ENCODE measurements at places on chromosomes 12 and 14.

DNA sequence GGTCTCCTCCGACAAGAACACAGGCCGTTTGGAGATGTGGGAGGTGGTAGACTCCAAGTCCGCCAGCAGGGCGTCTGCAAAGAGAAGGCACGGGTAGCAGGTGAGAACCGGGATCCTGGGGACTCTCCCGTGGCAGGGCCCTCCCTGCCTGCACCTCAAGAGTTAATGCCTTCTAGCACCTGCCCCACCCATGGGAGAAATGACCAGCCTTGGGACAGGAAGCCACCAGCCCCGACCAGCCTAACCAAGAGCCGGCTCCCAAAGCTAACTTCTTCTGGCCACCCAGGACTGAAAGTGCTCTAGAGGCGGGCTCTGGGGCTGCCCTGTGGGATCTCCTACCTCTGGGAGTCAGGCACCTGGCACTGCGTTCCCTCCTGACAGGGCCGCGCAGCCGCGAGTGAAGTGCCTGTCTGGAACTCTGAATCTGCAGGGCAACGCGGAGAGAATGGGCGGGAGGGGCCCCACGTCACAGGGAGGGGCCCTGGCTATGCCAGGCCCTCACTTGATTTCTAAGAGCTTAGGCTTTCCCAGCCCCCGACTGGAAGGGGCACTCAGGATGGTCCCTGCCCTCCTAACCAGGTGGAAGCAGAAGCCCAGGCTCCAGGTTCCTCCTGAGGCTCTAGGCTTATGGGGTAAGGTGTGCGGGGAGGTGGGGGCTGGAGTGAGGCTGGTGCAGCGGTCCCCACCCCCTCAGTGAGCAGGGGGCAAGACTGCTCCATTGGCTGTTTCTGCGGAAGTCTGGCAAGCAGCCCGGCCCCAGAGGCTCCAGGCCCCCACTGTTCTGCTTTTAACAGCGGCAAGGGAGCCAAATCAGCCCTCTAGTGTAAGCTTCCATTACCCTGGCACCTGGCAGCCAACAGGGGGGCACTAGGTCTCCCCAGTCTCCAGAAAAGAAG is 23.6 kb upstream of the RPLP0 start:
- no peak for DNase-seq

DNA sequence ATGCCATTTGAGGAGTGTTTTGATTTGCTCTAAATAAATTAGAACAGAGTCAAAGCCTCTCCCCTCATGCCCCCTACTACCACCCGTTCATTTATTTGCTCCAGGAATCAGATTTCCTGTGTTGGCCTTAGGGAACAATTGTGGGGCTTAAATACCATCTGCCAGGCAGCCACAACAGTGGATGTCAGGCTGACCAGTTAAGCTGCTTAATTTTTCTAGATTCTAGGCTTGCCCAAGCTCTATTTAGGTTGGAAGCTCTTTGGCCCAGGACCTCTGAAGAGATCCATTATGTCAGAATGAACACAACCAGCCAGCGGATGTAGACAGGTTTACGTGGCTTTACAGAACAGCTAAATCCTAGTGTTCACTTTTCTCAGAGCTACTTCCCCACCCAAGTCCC is 1.0 kb upstream of the TIMELESS start:
- no peak for DNase-seq

- no peak for DNase-seq
These were observed 1.4 kb downstream of the MMAB start for GRCh38 chr12:109571773-109572505.

- DNase-seq = no peak
These were observed 266.0 kb downstream of the ALG10 start for GRCh38 chr12:34287986-34288962.

DNA sequence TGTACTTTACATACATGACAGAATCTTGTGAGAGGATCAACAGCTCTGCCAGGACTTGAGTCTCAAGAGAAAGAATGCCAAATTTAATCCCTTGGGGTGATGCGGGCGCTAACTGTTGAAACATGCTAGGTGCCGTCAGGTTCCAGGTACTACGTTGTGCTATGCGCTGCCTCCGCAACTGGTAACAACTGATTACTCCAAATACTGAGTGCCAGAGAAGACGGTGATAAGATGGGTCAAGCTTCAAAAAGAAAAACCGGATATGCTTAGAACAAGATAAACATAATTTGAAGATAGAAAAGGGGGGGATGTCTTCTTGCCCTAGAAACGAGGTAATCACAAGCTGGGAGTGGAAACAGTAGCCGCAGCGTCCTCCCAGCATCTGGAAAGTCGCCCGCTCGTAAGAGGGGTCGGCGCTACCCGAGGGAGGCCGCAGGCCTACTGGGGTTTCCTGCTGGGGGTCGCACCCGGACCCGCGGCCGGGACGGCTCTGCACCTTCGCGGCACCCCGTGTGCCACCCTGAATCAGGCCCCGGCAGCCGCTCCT is 678 bp downstream of the ZBTB25 start:
- no peak for DNase-seq

DNA sequence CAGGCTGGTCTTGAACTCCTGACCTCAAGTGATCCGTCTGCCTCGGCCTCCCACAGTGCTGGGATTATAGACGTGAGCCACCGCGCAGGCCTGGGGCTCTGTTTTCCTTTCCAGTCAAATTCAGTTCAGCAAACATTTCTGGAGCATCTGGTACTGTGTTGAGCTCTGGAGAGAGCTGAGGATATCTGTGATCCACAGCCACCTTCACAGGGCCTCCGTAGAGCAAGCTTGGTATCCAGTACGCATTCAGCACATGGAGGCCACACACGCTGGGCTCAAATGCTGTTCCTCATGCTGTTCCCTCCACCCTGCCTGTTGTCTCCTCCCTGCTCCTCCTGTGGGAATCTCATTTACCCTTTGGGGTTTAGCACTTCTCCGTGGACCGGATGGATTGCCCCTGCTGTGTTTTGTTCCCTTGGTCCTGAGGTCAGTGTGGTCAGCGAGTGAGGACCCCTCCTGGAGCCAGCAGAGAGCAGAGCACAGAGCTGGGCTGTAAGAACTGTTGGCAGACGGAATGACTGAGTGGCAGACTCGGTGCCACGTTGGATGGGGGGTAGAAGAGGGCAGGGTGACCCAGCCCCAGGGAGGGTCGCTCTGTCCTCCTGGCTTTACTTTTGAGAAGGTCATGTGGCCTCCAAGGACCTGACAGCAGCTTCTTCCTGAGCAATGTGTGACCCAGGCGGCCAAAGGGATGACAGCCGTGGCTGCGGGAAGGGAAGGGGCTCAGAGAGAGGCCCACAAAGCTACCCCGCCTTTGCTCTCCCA is 891 bp downstream of the RPS6KL1 start:
- no peak for DNase-seq

DNA sequence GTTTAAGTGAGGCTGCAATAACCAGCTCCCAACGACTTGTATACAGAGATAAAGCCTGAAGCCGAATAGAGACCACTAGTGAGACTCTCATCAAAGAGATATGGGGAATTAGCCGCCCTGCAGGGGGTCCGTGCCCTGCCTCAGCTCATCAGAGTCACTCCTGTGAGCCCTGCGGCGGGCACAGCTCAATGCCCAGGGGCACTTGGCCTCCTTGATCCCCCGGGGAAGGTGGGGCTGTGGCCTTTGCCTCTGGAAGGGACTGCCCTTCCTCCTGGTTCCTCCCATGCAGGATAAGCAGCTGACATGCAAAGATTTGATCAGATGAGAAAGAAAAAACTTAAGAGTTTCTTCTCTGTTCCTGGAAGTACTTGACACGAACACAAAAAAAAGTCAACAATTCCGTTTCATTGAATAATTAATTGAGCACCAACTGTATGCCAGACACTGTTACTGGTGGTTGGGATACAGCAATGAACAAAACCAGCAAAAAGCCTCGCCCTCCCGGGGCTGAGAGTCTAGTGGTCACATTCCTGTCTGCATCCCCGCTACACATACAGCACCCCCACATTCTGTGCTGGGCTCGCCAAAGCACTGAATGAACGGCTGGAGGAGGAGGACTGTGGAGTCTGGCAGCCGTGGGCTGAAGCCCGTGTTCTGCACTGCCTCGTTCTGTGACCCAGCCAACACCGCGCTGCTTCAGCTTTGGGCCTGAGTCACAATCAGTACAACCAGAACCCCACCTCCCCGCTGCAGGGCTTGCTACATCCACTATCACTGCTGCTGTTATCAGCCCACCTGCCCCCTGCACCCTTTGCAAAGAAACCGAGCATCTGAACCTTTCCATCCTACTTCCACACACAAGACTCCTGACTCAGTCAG is 10.3 kb downstream of the TTC7B start:
- no peak for DNase-seq

DNA sequence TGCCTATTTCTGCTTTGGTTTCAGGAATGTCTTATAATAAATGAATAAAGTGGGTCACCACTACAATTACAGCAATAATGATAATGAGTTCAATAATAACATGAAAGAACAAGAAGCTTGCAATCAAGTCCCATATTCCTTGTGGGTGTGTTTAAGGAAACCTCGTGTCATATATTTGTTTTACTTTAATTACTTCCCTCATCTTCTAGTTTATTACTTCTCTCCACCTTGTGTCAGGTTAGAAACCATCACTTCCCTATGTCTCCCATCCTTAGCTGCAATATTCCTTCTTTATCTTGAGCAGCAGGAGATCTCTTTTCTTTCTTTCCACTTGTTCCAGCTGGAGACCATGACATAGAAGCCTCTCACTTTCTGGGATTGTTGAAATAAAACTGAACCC is 384.0 kb upstream of the TMEM132C start:
- DNase-seq = no peak

GRCh38 chr12:25573346-25573745 is 20.3 kb upstream of the LMNTD1 start:
- DNase-seq = no peak

DNA sequence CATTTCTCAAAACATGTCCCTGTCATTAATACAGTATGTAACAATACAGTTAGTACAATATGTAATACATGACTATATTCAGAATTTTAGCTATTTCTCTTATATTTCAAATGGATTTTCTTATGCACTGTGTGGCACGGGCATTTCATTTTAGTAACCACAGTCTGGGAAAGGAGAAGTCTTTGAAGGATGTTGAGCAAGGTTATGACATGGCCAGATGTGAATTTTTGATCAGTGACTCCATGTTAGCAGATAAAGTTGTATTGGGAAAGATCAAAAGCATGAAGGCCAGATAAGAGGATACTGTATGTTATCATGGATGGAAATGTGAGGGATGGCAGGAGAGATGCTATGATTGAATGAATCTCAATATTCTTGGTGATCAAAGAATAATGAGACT is 285.2 kb downstream of the NAV3 start:
- no peak for DNase-seq

DNA sequence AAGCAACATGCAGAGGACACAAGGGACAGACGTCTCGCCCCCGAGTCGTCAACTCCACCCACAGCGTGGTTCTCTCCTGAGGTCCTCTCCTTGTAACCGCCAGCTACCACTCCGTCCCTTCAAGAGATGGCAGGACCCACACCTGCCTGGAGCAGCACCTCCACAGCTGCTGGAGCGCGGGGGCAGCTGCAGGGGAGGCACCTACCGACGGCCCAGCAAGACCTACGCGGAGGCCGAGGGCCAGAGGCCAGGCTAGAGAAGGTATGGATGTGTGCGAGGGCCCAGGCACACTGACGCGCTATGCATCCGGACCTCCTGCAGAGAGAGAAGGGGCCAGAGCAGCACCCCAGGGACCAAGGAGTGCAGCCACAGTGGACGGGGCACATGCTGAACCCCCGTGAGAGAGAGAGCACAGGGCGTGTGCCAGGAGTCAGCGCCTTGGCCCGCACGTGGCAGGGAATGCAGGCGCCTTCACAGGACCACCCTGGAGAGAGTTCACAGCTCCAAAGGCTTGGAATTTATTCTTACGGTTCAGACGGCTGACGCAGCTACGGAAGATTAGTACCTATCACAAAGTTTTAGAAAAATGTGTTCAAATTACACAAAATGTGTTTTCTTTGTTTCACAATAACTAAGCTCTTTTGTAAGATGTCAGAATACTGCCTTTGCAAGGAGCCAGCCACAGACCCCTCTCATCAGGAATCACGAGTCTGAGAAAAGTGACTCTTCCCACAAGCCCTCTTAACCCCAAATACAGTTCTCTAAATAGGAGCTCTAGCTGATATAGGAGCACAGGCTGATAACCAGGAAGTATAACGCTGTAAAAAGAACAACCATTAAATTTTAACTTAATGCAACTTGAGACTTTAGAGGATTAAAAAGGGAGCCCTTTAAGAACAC is 36.8 kb downstream of the CDC42BPB start:
- DNase-seq = no peak

GRCh38 chr12:101001669-101002068 is 207.1 kb downstream of the ANO4 start:
- DNase-seq = no peak

DNA sequence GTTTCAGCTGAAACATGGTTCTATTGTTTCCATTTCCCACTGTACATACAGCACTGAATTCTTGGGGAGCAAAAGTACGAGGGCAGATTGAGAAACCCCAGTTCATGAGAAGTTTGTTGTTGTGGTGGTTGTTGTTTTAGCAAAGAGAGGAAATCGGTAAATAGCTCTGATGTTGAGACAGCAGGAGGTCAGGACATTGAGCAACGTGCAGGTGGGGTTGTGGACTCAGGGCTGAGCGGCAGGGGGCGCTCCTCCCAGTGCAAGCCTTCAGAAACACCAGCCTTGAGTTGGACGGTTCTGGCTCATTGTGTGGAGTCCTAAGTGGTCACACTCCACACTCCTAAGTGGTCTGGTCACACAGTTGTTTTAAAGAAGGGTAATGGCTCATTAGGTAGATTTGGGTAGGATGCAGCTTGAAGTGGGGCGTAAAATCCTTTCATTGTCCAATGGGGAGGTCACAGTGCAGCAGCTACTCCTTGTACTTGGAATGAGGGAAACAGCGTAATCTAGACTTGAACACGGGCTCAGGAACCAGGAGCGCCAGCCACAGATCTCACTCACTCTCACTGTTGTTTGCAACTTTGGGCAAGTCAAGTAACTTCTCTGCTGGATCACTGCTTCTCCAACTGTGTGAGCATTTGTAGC is 14.5 kb upstream of the PWP1 start:
- no peak for DNase-seq

- no peak for DNase-seq
These were observed 10.6 kb upstream of the CDKL1 start for GRCh38 chr14:50407111-50407812.
